Right cardiac atrium (tissue), 5 donors: ENCODE measurements at places on chromosomes 3 and 15.

DNA sequence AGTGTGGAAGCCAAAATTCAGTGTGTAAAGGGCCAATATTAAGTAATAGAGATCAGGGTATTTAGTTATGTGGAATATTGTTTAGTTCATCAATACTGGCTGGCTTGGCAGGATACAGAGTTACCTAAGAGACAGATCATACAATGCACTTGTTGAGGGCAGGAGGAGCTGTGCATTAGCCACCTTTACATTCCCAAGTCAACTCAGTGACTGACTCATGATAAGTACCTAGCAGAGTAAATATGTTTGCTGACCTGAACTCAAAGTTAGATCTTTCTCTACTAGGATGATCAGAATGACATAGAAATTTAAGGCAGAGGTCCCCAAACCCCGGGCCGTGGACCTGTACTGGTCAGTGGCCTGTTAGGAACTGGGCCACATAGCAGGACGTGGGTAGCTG lies 3.5 kb upstream of the ABHD17C start:
- no peak for DNase-seq

DNA sequence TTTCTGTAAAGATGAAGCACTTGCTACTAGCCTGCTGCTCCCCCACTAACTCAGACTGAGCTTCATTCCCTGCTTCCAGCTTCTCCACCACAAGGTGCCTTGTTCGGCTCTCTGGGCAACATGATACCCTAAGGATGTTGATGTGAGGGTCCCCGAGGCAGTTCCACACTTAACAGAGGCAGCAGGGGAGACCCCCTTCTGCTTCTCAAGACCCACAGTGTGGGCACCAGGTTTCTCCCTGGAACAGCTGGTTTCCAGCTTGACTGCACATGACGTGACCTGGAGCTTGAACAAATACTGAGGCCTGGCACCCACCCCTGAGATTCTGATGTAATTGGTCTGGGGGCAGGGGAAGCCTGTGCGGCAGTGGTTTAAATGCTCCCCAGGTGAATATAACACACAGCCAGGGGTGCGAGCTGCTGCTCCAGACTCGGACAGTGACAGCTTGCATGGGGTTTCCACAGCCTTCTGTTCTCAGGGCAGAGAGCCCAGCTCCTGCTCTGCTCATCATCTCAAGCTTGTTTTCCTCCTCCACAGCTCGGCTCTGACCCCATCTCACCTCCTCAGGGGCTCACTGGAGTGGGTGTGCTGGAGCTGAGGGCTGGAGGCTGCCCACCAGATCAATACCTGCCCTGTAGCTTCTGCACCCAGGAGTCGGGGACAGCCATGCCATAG lies 95.0 kb upstream of the HACD2 start:
- no peak for DNase-seq

- no peak for DNase-seq
These were observed 4.4 kb upstream of the PLSCR2 start for GRCh38 chr3:146473726-146474125.

GRCh38 chr15:95829062-95829461 lies 501.4 kb upstream of the NR2F2 start:
- no peak for DNase-seq

GRCh38 chr15:90230071-90230494 lies 3.7 kb downstream of the CIB1 start:
- DNase-seq, result peak; percentile 52

DNA sequence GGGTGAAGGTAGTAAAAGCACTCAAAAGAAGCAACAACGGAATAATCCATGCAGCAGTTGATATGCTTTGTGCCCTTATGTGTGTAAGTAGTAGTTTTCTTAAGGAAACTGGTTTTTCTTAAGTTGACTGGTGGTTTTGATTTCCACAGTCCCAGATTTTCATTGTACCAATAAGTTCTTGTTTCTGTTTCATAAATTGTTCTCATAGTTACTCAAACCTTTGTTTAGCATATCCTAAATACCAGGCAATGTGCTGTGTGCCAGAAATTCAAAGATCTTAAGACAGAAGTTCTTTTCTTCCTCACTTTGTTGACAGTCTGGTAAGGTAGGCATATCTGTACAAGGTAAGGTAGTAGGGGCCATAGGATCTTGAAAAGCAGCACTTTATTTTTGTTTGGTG lies 40.0 kb downstream of the DNAJC13 start:
- no peak for DNase-seq

- peak; percentile 36 for DNase-seq
These were observed 2.2 kb downstream of the IGF1R start for GRCh38 chr15:98650417-98651035.

DNA sequence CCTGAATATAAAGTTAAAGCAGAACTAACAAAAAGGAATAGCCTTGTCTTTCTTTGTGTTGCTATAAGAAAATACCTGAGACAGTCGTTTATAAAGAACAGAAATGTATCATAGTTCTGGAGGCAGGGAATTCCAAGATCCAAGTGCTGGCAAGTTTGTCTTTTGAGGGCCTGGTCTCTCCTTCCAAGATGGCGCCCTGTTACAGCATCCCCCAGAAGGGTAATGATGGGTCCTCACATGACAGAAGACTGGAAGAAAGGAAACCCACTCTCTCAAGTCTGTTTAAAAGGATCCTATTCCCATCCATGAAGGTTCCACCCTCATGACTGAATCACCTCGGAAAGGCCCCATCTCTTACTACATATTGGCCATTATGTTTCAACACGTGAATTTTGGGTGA lies 435.1 kb downstream of the MAGI1 start:
- DNase-seq, result no peak

DNA sequence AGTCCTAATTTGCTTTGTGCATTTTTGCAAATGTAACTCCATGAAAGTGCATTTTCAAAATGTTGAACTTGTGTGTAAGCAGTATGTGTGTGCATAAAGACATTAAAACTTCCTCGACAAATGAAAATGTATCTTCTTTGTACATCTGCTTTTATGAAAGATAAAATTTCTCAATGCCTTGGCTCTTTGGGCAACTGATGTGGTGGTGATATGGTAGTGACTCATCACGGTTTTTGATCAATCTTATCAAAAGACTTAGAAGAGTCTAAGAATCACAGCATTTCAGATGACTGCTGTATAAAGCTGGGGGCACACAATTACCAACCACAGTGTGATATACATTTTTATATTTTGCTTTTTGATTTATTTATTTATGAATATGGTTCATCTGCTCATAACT lies 5.4 kb upstream of the MASP1 start:
- no peak for DNase-seq

- no peak for DNase-seq
These were observed 304.1 kb downstream of the ZNF621 start for GRCh38 chr3:40828741-40829415.

DNA sequence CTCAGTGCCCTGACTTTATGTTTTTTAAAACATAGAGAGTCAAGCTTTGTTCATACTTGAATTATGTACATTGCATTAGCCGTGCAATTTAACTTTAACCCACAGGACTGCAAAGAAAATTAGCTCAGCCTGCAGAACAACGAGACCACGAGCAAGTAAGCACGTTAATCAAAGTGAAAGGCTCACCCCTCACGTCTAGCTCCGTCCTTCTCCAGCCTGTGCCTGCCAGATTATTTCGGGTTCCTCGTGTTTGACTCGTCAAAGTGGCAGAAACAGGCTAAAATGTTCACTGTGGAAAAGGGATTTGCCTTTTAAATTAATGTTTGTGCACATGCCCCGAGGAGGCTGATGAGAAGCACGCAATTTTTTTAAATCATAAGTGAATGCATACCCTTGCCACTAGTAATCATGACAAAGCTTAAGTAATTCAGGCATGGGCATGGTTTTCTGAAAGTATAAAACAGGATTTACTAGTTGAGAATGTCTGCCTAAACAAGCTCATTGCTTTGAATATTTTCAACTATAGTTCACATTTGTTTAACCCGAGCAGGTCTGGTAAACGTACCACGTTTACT lies 15.3 kb downstream of the ZBTB38 start:
- no peak for DNase-seq

GRCh38 chr3:64616953-64617352 lies 70.8 kb downstream of the ADAMTS9 start:
- no peak for DNase-seq

GRCh38 chr3:188185717-188186251 lies 31.8 kb downstream of the LPP start:
- DNase-seq, result peak; percentile 39

- no peak for DNase-seq
These were observed 58.9 kb downstream of the CNOT10 start for GRCh38 chr3:32743934-32744333.

DNA sequence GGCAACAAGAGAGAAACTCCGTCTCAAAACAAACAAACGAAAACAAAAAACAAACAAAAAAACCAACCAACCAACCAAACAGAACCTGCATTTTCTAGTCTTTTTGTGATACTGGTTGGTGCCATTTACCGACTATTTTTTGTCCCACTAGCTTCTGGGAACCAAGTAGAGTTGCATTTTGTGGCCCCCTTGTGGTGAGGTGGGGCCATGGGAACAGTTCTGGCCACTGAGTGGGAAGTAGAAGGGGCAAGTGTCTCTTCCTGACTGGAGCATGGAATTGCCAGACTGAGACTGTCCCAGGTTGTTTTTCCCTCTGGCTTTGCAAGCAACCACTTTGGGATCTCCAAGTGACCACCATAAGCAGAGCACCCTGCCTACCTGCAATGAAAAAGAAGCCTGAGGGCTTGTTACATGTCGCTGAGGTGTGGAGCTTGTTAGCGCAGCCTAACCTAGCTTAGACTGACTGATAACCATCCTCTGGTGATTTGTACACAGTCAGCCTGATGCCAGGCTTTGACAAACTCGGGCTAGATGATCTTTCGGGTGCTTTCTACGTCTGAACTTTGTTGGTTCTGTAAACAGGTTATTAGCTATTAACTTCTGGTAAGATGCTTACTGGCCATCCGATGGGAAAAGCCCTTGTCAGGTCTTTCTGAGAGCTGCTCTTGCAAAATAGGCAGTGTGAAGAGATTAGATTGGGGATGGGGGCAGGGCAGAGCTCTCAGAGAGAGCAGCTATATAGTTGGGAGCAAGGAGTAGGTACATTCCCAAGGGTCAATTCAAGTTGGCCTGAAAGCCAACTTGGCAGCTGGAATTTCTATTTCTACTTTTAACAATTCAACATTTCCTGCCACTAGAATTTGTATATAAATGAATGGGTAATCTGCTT lies 172.2 kb downstream of the SSR3 start:
- DNase-seq, result no peak

- peak; percentile 91 for DNase-seq
These were observed 200.5 kb downstream of the GOLGA6L6 start for GRCh38 chr15:20340931-20341661.

DNA sequence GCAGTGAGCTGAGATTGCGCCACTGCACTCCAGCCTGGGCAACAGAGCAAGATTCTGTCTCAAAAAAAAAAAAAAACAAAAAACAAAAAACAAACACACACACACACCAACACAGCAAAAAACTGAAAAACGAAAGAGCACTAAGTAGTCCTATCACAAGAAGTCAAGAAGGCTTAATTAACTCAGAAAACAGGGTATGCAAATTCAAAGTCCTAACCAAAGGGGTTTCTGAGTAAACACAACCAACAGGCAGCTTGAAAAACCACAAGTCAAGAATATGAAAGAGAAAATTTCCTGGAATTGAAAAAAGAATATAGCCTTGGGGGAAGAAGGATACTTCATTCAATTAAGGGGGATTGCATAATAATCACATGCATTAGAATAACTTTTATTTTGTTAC lies 37.7 kb upstream of the PARP14 start:
- no peak for DNase-seq

- DNase-seq, result no peak
These were observed 141.5 kb upstream of the TBL1XR1 start for GRCh38 chr3:177338697-177339219.

DNA sequence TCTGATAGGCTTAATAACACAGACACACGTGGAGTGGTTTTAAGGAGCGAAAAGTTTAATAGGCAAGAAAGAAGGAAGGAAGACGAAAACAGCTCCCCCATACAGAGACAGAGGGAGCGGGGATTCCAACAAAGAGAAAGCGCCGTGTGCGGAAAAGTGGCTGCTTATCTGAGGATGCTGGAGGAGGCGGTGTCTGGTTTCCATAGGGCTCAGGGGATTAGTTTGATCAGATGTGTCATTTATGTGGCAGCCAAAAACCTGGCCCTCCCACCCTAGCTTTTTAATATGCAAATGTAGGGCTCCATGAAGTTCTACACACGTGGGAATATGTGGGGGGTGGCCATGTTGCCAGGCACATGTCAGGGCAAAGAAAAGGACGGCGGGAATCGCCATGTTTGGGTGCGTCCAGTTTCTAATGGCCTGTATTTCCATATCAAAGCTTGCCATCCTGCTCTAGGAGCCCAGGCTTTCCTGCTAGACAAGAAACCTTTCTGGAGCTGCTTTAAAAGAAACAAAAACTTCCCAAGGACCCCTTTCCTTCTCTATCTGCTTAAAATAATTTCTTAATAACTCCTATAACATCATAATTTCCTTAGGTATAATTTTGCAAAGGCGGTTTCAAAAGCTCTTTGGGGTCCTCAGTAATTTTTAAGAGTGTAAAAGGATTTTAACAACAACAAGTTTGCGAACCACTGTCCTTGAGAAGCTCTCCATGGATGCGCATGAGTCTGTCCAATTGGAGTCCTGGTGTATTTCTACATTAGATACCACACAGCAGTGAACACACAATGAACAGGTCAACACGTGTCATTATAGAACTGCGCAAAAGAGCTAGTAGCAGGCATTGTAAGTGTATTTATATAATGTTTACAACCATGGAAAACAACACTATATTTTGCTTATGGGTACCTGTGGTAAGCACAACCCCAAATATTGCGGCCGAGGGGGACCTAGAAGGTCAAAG lies 622 bp upstream of the ZNF589 start:
- DNase-seq, result peak; percentile 61

DNA sequence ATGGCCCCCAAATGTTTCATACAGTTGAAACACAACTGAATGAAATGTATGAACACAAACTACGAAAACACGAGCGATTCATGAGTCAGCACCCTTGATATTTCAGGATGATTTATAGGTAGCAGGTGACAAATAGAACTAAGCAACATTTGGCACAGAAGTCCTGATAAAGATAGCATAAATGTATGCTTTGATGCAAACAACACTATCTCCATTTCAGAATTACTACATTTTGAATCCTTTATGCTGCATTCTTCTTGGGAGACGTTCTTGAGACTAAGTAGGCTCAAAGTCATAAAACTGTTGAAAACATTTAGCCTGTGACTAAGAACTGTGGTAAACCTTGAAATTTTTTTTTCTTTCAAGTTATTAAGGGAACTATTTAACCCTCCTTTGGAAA lies 200.3 kb upstream of the ICE2 start:
- no peak for DNase-seq

DNA sequence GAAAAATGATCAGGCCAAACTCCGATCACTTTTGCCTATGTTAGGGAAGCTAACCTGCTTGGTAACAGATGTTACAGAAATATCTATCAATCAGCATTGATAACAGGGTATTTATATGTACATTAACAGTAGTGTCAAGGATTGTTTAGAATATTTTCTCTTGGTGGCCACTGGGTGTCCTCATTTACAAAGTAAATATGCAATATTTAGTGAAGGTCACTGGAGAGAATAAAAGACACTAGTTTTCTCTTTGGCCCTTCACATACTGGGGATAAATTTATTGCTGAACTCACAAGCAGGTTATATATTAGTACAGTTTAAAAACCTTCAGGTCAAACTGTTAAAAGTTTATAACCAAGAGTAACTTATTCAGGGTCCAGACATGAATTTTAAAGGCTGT lies 69.0 kb downstream of the TIGIT start:
- DNase-seq, result no peak
